ENCODE measurements at places on chromosomes 11 and 22.

- DNase-seq = no peak
These were observed 62.2 kb downstream of the CLMP start for GRCh38 chr11:123132881-123133280.

DNA sequence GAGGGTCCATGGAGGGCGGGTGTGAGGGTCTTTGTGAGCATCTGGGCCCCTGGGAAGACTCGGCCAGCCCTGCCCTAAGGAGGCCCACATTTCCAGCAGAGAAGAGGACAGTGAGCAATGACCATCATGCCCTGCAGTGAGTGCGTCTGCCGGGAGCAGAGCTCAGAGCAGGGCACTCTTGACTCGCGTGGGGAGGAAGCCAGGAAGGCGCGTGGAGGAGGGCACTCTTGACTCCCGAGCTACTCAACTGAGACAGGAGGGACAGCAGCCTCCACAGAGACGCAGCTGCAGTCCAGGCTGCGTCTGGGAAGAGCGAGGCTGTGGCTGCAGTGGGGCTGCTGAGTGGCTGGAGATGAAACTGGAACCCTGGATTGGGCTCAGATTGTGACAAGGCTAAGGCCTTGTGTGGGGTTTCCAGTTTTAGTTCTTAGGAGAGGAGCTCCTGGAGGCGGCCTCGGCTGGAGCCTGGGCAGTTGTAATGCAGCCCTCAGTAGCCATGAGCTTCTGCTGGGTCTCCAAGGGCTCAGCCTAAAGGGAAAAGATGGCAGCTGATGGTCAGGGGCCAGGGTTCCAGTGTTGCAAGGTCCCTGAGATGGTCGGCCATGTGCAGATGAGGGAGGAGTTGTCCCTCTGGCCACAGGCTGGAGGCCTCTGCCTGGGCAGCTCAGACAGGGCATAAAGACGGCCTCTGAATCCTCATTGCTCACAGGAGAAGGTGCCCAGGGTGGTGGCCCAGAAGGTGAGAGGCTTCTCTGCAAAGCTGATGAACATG lies 264.7 kb upstream of the B3GAT1 start:
- DNase-seq = no peak

DNA sequence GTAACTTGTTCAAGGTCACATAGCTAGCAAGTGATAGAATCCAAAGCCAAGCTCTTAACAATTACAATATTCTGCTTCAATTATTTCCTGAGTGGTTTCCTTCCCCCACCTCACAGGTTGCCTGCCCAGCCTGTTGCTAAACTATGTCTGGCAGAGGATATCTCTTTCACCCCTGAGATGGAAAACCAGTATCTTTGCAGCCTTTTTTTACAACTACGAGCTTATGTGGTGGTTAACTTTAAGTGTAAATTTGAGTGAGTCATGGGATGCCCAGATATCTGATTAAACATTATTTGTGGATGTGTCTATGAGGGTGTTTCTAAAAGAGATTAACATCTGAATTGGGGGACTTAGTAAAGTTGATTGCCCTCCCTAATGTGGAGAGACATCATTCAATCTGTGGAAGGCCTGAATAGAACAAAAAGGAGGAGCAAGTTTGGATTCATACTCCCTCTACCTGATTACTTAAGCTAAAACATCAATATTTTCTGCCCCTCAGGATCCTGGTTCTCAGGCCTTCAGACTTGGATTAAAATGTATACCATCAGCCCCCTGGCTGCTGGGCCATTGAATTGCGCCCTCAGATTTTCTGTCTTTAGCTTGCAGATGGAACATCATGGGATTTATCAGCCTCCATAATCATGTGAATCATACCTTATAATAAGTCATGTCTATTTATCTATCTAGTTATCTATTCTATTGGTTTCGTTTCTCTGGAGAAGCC lies 911.9 kb downstream of the METTL15 start:
- DNase-seq = no peak

DNA sequence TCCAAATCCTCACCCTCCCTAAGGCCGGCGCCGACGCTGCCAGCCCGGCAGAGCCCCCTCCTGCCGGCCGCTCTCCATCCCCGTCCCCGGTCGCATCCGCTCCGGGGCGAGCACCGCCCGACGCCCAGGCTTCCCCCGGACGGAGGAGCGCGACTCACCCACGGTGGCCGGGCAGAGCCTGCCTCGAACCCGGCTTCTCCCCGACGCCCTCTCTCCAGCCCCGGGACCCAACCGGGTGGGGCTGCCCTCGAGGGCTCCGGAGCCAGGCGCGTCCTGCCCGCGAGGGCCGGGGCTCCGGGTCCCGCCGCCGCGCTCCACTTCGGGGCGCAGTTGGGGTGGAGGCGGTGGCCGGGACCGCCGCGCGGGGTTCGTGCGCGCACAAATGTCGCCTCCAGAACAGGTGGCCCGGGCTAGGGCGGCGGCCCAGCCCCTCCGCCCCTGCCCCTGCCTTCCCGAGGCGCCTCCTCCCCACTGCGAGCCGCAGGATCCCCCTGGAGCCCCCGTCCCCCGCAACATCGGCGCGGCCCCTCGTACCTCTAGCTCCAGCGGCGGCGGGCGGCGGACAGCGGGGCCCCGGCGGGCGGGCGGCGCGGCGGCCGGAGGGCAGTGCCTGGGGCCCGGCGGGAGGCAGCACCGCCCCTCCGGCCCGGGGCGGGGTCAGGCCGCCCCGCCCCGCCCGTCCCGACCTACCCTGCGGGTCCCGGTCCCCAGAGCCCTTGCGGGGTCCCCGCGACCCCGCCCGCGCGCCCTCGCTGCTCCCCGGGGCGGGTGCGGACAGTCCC lies at the start of gene A4GALT:
A4GALT (minus strand) TSS at position 608 of the 782 bp plus-strand sequence. CDS start 26,919 bp downstream, outside the sequence.
- DNase-seq = no peak

GRCh38 chr11:2526808-2527381 lies 82.1 kb downstream of the KCNQ1 start:
- no peak for DNase-seq

DNA sequence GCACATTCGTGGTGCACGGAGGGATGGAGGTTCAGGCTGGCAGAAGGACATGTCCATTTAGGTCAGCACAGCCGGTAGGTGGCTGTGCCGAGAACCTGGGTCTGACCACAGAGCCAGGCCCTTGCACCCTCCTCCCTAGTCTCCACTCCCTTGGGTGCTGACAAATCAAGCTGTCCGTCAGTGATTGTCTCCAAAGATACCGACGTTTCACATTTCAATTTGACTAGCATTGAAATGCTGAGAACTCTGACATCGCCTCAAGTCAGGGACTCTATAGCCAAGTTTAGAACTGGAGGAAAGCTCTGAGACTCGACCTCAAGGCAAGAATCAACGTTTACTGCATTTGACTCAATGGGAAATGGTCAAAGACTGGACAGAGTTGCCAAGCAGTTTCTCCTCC lies 1321.1 kb downstream of the TBC1D22A start:
- DNase-seq = no peak

DNA sequence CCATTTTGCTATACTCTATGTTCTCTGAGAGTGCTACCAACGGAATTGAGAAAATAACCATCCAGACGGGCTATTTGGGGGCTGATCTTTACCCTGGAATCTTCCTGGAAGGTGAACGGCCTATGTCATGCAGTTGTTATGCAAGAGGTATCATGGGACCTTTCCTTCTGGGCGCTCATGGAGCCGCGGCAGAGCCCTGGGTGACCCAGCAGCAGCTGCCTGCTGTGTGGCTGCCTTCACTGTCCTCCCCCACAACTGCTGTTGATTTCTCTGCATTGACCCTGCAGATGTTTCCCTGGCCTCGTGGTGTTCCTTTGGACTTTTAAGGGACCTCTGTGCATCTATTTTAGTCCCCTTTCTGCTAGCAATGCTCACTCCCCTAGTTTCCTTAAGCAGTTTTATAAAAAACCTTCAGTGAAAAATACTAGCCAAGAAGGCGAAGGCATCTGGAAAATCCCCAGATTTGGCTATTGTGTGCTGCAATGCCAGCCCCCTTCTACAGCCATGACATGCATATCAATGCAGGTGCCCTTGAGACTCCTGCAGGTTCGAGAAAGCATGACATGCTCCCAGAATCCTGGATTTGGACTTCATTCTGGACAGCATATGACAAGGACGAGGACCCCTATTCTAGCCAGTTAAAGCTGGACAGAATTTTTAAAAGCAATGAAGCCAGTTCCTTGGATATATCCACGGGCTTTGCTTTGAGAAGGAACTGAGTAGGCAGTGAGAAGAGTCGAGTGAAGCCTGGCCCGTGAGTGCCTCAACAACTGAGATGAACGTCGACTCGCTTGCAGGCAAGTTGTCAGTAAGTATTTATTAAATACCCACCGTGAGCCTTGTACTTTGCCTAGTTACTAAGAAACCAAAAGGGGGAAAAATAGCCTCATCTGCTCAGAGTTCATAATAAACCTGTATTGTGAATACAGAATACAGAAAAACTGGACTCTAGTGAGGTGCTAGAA lies at the start of gene SLC25A18:
SLC25A18 (plus strand) TSS at position 593 of the 965 bp plus-strand sequence. CDS start 16,447 bp downstream, outside the sequence.
- DNase-seq = no peak

DNA sequence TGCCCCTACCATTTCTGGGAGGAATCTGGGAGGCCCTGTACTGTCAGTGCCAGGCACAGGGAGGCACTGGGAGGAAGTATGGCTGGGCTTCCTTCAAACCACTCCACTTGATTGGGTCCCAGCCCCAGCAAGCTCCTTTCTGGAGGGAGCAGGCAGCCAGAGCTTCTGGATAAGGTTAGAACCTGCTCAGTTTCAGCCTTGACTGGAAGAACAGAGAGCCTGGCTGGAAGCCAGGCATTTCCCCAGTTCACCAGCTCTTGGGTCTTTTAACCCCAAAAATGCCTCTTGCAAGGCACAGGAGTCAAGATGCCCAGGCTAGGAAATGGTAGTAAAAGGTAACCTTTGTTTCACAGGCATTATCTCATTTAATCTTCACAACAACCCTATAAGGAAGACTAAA lies 9.0 kb upstream of the KCTD14 start:
- no peak for DNase-seq

DNA sequence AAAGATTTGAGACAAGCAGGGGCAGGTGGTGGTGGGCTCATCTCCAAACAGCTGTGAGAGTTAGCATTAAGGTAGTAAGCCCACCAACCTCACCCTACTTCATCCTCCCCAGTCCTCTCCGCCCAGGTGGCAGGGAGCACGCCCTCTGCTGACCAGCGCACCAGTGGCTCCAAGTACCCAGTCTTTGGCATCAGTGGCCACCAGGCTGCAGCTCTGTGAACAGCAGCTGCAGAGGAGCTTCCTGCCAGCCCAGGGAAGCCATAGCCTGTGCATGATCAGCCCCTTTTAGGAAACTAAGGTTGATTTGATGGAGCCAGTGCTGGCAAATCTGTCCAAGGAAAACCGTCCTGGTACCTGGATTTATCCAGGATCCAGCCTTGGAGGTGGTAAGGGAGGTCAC lies 21.7 kb downstream of the CAVIN3 start:
- DNase-seq = no peak

DNA sequence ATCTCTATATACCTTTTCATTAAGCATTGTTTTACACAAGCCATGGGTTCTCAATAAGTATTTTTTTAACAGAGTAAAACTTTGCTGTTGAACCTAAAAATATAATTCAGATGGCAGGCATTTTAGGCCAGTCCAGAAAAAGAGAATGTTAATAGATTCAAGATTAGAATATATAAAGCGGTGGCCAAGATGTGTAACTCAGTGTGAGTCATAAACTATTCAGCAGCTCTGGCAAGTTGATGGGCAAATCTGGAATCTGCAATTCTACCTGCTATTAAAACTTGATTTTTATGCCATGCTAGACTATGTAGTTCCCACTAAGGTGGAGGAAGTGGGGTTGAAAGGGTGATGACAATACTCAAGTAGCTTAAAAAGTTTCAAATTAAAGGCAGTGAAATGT lies 45.4 kb downstream of the CASP12 start:
- no peak for DNase-seq

GRCh38 chr11:16012125-16012751 lies 344.1 kb downstream of the SOX6 start:
- DNase-seq = no peak

DNA sequence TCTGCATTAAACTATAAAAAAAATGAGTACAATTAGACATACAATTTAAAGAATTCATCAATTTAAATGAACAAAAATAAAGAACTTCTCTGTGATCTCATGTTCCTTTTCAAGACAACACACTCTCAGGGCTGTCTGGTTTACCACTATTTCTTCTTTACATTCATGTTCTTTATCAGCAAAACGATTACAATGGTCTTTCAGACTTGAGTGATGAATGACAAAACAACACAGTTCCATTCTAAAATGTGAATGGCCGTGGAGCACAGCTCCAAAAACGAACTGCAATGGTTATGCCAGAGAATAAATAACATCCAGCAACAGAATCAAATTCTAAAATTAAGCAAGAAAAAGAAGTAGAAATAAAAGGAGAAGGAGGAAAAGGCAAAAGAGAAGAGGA lies 113.1 kb downstream of the CADM1 start:
- no peak for DNase-seq

DNA sequence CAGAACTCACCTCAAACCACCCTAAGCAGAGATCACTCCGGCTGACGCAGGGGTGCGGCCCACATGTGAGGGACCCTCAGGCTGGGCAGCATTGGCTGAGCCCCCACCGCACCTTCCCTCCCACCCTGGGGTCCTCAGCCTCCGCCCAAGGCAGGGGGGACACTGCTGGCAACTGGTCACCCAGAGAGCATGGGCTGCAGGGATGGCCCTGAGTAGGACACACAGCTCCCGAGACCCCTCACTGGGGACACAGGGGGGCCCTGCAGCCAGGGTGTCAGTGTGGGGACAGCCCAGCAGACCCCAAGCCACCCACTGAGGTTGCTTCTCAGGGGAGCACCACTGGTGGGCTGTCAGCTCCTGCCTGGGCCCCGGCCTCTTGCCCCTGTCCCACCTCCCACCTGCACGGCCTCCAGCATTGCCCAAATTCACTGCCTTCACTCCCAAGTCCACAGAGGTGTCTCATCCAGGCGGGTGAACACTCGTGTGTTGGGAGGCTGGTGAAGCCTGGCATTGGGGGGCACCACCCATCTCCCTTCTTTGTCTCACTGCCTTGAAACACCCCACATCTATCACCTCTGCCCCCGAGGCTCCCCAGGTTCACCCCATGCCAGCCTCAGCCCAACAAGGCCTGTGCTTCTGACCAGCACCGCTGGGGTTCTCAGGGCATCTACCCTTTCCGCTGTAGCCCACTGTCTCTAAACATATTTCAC lies 4.7 kb downstream of the C11orf21 start:
- DNase-seq = no peak

DNA sequence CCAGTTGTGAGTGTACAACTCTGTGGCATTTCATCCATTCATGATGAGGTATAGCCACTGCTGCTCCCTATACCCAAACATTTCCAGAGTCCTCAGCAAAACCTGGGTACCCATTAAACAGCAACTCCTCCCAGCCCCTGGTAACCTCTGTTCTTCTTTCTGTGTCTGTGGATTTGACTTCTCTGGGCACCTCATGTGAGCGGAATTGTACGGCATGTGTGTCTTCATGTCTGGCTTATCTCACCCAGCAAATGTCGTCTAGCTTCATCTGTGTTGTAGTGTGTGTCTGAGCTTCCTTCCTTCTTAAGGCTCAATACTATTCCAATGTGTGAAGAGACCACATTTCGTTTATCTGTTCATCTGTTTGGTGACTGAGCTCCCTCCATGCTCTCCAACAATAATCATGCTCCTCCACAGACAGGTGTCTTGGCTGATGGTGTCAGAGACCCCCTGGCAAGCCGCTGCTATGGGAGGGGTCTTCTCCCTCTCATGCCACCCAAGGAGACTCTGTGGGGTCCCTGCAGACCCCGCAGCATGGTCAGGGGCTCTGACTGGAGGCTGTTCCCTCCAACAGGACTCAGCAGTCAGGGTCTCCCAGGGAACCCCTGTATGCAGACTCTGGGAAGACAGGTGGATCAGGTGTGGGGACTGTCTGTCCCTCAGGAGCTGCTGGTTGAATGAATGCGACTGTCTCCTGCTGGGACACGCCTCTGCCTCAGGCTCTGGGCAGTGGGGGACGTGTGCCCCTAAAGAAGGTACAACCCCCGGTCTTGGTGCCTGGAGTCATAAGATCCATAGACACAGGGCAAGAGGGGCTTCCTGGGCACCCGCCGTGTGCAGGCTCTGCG lies 52.7 kb downstream of the SMIM38 start:
- DNase-seq = no peak

- DNase-seq = no peak
These were observed 34.9 kb upstream of the TRPC6 start for GRCh38 chr11:101618709-101619108.
